Iris pigment epithelial cell (primary cell): ENCODE measurements at places on chromosomes 3 and 15.

GRCh38 chr15:98651036-98651481 is 2.7 kb downstream of the IGF1R start:
- DNase-seq, result peak; percentile 55

GRCh38 chr3:12004741-12005513 is 739 bp downstream of the SYN2 start:
- no peak for DNase-seq

DNA sequence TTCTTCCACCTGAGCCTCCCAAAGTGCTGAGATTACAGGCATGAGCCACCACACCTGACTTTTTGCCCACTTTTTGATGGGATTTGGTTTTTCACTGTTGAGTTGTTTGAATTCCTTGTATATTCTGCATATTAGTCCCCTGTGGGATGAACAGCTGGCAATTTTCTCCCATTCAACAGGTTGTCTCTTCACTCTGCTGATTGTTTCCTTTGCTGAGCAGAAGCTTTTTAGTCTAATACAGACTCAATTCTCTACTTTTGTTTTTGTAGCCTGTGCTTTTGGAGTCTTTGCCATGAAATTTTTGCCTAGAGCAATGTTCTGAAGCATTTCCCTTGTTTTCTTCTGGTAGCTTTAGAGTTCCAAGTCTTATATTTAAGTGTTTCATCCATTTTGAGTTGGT is 62.7 kb upstream of the MFGE8 start:
- no peak for DNase-seq

GRCh38 chr3:15458212-15458780 is 30.9 kb downstream of the EAF1 start:
- DNase-seq, result no peak

- no peak for DNase-seq
Observed at GRCh38 chr3:130093741-130094391, 12.2 kb downstream of the ALG1L2 start.

- no peak for DNase-seq
Observed at GRCh38 chr3:184741798-184742675, 30.2 kb upstream of the MAGEF1 start.

- DNase-seq, result no peak
Observed at GRCh38 chr3:56025326-56025725, 442.9 kb downstream of the ERC2 start.

GRCh38 chr3:52568069-52568468 is 31.7 kb downstream of the UQCC5 start:
- no peak for DNase-seq

GRCh38 chr3:12661926-12662592 is 1.9 kb downstream of the RAF1 start:
- no peak for DNase-seq

- DNase-seq, result no peak
Observed at GRCh38 chr15:75059607-75060006, 36.2 kb downstream of the PPCDC start.

DNA sequence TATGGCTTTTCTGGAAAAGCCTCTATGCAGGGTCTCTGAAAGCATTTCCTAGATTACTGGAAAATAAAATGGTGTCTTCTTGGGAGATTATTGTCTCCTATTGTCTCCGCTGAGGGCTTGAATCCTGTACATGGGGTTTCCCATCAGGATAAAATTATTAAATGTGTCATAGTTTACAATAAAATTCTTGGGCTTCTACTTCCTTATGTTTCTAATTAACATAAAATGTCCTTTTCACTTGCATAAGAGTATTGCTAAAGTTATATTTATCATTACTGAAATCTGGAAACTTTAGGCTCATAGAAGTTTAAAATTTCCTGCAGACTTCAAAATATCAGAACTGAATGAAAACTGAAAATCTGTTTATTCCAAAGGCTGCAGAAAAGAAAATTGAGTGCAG is 595.5 kb upstream of the AGTR1 start:
- no peak for DNase-seq

GRCh38 chr3:38598791-38599190 is 50.7 kb downstream of the SCN5A start:
- DNase-seq, result no peak

DNA sequence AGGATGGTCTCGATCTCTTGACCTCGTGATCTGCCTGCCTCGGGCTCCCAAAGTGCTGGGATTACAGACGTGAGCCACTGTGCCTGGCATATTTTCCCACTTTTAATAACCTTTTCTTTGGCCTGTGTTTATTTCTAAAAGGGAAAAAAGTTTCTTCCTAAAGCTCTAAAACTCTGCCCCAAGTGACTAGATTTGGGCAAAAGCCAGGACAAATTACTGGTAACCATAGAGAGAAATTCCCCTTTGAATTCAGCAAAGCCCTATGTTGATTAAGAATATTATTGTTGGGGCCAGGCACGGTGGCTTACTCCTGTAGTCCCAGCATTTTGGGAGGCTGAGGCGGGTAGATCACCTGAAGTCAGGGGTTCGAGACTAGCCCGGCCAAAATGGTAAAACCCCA is 11.5 kb upstream of the TRPM7 start:
- DNase-seq, result no peak
